ENCODE measurements at places on chromosomes 16 and 17. TPM values are rescaled to one million over a fixed set of nuclear protein-coding genes. Genes with fewer than 3 reads are reported as not detected.

Gene RUNDC3A
- total RNA-seq, result 0.62 TPM

- peak; percentile 72 for DNase-seq
Measured at GRCh38 chr17:83079352-83079747, at the start of gene METRNL. TSS of gene METRNL (plus strand) at chr17:83079609. CDS start at chr17:83079816, 207 bp downstream.

DNA sequence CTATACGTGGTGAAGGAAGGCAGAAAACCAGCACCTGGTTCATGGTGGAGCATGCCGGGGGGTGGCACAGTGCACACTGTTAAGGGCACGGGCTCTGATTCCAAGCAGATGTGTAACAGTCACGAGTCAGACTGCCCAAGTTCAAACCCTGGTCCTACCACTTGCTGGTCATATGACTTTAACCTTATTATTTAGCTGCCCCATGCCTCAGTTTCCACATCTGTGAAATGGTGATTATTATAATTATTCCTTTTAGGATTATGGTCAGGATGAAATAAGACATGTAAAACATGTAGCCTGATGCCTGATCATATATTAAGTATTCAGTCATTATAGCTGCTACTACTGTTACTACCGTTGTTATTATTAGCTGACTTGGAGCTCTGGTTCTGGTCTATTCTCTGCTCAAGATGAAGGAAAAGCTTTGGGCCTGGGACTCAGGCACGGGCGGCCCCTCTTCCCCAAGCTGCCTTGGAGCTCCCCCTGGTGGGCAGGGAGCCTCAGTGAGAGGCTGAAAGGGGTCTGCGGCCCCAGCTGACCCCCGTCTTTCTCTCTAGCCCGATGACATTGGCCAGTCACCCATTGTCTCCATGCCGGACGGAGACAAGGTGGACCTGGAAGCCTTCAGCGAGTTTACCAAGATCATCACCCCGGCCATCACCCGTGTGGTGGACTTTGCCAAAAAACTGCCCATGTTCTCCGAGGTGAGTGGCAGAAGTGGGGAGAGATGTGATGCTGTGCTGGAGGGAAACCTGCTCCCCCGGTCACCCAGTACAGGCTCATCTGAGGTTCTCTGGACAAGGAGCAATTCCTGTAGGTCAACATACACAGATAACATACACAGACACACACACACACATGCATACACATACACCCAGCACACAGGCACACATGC lies 14.0 kb downstream of the NR1D1 start:
- peak; percentile 65 for DNase-seq

DNA sequence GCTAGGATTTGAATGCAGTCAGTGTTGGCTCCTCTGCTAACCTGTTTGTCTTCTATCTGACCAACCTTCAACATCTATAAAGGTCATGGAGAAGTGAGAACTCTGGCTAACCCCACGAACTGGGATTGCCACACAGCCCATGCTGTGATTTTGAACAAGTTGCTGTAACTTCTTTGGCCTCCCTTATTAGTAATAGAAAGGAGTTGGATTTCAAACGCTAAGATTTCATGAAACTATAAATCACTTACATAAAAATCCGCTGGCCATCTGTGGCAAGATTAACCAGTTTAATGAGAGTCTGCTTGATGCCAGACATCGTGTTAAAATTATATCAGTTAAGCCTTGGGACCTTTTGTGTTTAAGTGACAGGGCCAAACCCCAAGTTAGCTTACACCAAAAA lies 53.4 kb downstream of the HSD17B2 start:
- no peak for DNase-seq
